ENCODE measurements at places on chromosomes 4 and X. TPM values are rescaled to one million over a fixed set of nuclear protein-coding genes. Genes with fewer than 3 reads are reported as not detected.

GRCh38 chr4:23747281-23747735 is 142.5 kb downstream of the PPARGC1A start:
- DNase-seq, result no peak
- no peaks in the 10 kb centered on the region for H3K4me1 ChIP-seq
- no peak overlapping the region for H3K27ac ChIP-seq

IL13RA1 gene
- 14.4 TPM for total RNA-seq

CD99 gene
- 527 TPM for total RNA-seq

AMOT gene
- 3.8 TPM for total RNA-seq

GRCh38 chr4:148330724-148331123 is 111.5 kb downstream of the NR3C2 start:
- H3K36me3 ChIP-seq, result no peaks in the 10 kb centered on the region
- no peaks in the 10 kb centered on the region for H3K4me1 ChIP-seq

GRCh38 chr4:124322234-124323065 is 390.1 kb downstream of the ANKRD50 start:
- H3K4me1 ChIP-seq, result no peaks in the 10 kb centered on the region
- no peaks in the 10 kb centered on the region for H3K27me3 ChIP-seq
- H3K36me3 ChIP-seq, result no peaks in the 10 kb centered on the region
- H3K27ac ChIP-seq, result no peak overlapping the region

- H3K36me3 ChIP-seq, result no peaks in the 10 kb centered on the region
- H3K27me3 ChIP-seq, result no peaks in the 10 kb centered on the region
- no peak for DNase-seq
Observed at GRCh38 chr4:59818656-59819055, 1381.5 kb upstream of the ADGRL3 start.

SLC34A2 gene
- total RNA-seq, result 4.9 TPM

DNA sequence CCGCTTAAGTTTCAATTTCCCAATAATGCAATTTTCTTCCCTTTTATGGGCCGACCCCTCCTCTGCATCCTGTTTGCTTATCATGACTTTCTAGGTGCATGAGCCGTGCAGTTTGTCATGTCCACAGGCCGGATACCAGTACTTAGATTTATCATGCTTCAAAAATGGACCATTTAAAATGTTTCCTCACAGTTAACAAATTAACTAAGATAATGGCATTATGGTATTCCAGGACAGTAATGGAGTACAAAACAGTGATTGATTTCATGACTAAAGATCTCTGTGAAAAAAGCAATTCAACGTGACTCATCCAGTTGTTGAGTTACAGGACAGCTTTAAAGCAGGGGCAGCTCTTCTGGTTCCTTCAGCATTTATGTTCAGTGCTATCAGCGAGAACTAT is 23.0 kb downstream of the SNX25 start:
- no peak for DNase-seq
- no peaks in the 10 kb centered on the region for H3K36me3 ChIP-seq
- no peaks in the 10 kb centered on the region for H3K4me1 ChIP-seq
- H3K27me3 ChIP-seq, result no peaks in the 10 kb centered on the region

DNA sequence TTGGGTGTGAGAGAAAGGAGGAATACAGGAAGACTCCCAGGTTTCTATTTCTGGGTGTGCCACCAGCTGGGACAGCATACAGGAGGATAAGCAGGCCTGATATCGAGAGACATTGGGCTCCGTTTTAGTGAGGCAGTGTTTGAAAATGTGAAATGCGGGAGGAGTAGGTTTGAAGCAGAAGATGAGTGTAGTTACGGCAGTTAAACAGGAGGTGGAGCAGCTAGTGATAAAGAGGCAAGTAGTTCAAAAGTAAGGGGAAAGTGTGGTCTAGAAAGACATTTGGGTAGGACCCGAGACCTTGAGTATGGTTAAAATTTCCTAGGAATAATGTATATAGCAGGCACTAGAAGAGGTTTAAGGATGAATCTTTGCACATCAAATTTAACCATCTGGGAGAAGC is 42.4 kb downstream of the DCUN1D4 start:
- H3K4me1 ChIP-seq, result no peaks in the 10 kb centered on the region
- H3K27me3 ChIP-seq, result no peaks in the 10 kb centered on the region
- no peak for DNase-seq
- H3K4me3 ChIP-seq, result no peak overlapping the region

- no peak for DNase-seq
- H3K27me3 ChIP-seq, result no peaks in the 10 kb centered on the region
- H3K4me3 ChIP-seq, result no peak overlapping the region
- no peak overlapping the region for H3K27ac ChIP-seq
- H3K4me1 ChIP-seq, result no peaks in the 10 kb centered on the region
Observed at GRCh38 chr4:124481123-124481522, 231.4 kb downstream of the ANKRD50 start.

DNA sequence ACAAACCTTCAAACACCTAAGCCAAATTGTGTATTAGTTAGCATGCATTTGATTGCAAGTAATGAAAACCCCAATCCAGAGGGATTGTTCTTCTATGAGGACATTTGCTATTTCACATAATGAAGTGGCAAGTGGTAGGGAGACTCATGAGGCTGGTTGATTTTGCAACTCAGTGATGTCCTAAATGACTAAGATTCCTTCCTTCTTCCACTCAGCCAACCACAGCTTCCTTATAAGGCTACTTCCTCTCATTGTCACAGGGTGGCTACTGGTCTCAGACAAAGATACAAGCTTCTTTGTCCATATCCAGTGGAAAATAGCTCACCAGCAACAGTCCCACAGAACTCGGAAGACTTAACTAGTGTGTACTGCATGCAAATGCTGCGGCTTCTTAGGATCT is 5.3 kb upstream of the OTC start:
- no peak overlapping the region for H3K4me3 ChIP-seq
- no peaks in the 10 kb centered on the region for H3K27me3 ChIP-seq
- DNase-seq, result no peak
- H3K36me3 ChIP-seq, result no peaks in the 10 kb centered on the region
- H3K27ac ChIP-seq, result no peak overlapping the region

- no peaks in the 10 kb centered on the region for H3K4me1 ChIP-seq
- no peak overlapping the region for H3K4me3 ChIP-seq
- no peaks in the 10 kb centered on the region for H3K36me3 ChIP-seq
- no peaks in the 10 kb centered on the region for H3K27me3 ChIP-seq
- no peak overlapping the region for H3K27ac ChIP-seq
- DNase-seq, result no peak
Observed at GRCh38 chr4:38290366-38290765, 330.2 kb downstream of the PTTG2 start.

- no peak for DNase-seq
- no peaks in the 10 kb centered on the region for H3K27me3 ChIP-seq
- H3K4me1 ChIP-seq, result no peaks in the 10 kb centered on the region
- no peaks in the 10 kb centered on the region for H3K36me3 ChIP-seq
Observed at GRCh38 chr4:20367446-20367845, 115.7 kb downstream of the SLIT2 start.

ETDB gene
- not detected for total RNA-seq

ERVMER34-1 gene
- total RNA-seq, result 0.05 TPM

- peaks cover 2% of the 10 kb centered on the region for H3K4me1 ChIP-seq
- H3K27ac ChIP-seq, result no peak overlapping the region
- peaks cover 40% of the 10 kb centered on the region for H3K36me3 ChIP-seq
- H3K27me3 ChIP-seq, result no peaks in the 10 kb centered on the region
- H3K4me3 ChIP-seq, result no peak overlapping the region
- no peak for DNase-seq
Observed at GRCh38 chr4:4470208-4470607, 71.6 kb downstream of the STX18 start.

DNA sequence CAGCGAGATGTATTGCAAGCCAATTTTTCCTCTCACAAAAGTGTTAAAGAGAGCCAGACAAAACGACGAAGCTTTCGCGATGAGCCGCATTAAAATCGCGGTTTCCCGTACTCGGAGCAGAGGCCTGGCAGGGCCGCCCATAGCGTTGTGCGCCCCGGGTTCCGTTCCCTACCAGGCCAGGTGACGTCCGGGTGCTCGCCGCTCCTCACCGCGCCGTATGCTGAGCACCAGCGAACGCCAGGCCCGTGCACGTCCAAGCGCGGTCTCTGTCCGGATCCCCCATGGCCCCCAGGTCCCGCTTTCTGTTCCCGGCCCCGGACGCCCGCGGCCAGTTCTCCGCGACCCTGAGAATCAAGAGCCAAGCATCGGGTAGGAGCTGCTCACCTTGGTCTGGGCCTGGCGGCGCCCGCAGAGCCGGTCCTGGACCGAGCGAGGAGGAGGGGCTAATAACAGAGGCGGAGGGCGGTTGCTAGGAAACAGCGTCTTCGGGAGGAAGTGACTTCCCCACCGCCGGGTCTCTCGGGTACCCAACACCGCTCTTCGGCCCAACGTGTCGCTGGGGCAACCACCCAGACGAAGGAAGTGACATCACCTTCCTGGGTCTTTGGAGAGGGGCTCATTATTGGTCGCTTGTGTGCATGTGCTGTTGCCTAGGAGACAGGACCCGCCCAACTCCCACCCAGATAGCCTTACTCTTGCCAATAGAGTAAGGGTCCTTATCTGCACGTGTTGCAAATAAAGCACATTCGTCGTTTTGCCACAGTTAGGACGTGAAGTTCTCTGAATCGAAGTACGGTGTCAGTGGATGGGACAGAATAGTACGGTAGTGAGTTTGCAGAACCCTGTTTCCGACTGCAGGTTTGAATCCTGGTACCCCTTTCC is at the start of gene MAP9:
MAP9 (minus strand) TSS at position 579 of the 882 bp plus-strand sequence. CDS start 1,115 bp downstream, outside the sequence.
- no peaks in the 10 kb centered on the region for H3K36me3 ChIP-seq
- H3K4me1 ChIP-seq, result peaks cover 4% of the 10 kb centered on the region

NPNT gene
- 22.2 TPM for total RNA-seq

- H3K4me1 ChIP-seq, result no peaks in the 10 kb centered on the region
- no peak for DNase-seq
- H3K27ac ChIP-seq, result no peak overlapping the region
- H3K4me3 ChIP-seq, result no peak overlapping the region
Observed at GRCh38 chrX:3244955-3245354, 101.5 kb downstream of the MXRA5 start.

BANK1 gene
- 1.7 TPM for total RNA-seq

SHROOM4 gene
- 0.94 TPM for total RNA-seq

GRCh38 chr4:4428966-4429875 is 42.3 kb downstream of the NSG1 start:
- peaks cover 32% of the 10 kb centered on the region for H3K36me3 ChIP-seq
- H3K27ac ChIP-seq, result no peak overlapping the region
- no peaks in the 10 kb centered on the region for H3K4me1 ChIP-seq
- DNase-seq, result no peak

STS gene
- total RNA-seq, result 5.8 TPM

DNA sequence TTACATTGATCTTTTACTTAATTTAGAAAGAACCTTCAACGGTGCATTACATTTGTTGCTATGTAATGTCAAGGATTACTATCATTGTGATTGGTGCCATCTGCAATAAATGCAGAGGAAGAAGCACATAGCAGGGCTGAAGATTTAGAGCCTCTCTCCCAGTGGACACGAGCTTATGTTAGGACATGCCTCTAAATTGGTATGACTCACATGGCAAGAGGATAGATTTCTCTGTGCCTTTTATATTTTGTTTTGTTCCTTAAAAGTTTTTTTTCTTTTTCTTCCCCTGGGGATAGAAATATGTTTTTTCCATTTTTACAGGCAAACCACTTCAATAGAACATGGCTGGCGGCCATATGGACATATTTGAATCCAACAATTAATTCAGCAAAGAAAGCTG is 205.0 kb upstream of the HAND2 start:
- H3K36me3 ChIP-seq, result no peaks in the 10 kb centered on the region
- DNase-seq, result no peak
- no peaks in the 10 kb centered on the region for H3K4me1 ChIP-seq

GRCh38 chrX:65532016-65532415 is 2.6 kb downstream of the LAS1L start:
- H3K27ac ChIP-seq, result no peak overlapping the region
- peaks cover 12% of the 10 kb centered on the region for H3K4me1 ChIP-seq
- H3K4me3 ChIP-seq, result no peak overlapping the region
- DNase-seq, result no peak

GRCh38 chr4:39626261-39626660 is 12.4 kb downstream of the SMIM14 start:
- no peak for DNase-seq
- H3K4me1 ChIP-seq, result no peaks in the 10 kb centered on the region
- no peak overlapping the region for H3K27ac ChIP-seq

DNA sequence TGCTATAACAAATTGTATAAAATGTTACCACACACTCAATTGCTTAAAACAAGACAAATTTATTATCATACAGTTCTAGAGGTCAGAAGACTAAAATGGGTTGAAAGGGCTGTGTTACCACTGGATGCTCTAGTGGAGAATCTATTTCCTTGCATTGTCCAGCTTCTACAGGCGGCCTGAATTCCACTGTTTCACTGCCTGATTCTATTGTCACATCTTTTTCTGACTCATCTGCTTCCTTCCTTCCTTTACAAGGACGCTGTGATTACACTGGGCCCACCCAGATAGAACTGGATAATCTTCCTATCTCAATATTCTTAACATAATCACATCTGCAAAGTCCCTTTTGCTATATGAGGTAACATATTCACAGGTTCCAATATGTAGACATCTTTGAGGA is 19.4 kb upstream of the ARMCX1 start:
- no peak overlapping the region for H3K27ac ChIP-seq
- H3K4me1 ChIP-seq, result no peaks in the 10 kb centered on the region
- H3K4me3 ChIP-seq, result no peak overlapping the region
- H3K27me3 ChIP-seq, result no peaks in the 10 kb centered on the region
- DNase-seq, result no peak
- no peaks in the 10 kb centered on the region for H3K36me3 ChIP-seq

- no peaks in the 10 kb centered on the region for H3K36me3 ChIP-seq
- DNase-seq, result no peak
- H3K27me3 ChIP-seq, result no peaks in the 10 kb centered on the region
- H3K27ac ChIP-seq, result no peak overlapping the region
Observed at GRCh38 chrX:95885074-95885473, 799.6 kb upstream of the DIAPH2 start.

PCYT1B gene
- 0.38 TPM for total RNA-seq

GRCh38 chr4:36761607-36762006 is 480.2 kb downstream of the DTHD1 start:
- H3K27ac ChIP-seq, result no peak overlapping the region
- no peaks in the 10 kb centered on the region for H3K27me3 ChIP-seq
- H3K4me1 ChIP-seq, result no peaks in the 10 kb centered on the region
- H3K36me3 ChIP-seq, result no peaks in the 10 kb centered on the region
- no peak for DNase-seq
- no peak overlapping the region for H3K4me3 ChIP-seq

DNA sequence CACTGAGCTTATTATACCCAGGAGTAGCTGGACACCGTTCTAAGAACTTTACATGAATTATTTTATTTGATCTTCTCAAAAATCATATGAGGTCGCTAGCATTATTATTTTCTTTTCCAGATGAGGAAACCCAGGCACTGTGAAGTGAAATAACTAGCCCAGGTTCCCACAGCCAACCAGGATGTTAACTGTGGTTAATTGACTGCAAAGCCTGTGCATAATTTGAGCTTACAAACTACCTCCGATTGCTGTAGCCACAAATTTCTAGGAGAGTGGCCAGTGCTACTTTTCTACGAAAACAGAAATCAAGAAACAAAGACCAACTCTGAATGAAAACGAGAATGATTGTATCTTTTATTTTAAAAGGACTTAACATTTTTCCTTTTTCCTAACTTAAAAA is 27.2 kb downstream of the SPRY1 start:
- no peak for DNase-seq
- no peaks in the 10 kb centered on the region for H3K27me3 ChIP-seq
- no peak overlapping the region for H3K4me3 ChIP-seq
- H3K27ac ChIP-seq, result no peak overlapping the region

IL21 gene
- total RNA-seq, result 0.19 TPM

CHRDL1 gene
- 3.3 TPM for total RNA-seq

- H3K4me1 ChIP-seq, result no peaks in the 10 kb centered on the region
- H3K27ac ChIP-seq, result no peak overlapping the region
- H3K36me3 ChIP-seq, result no peaks in the 10 kb centered on the region
- no peaks in the 10 kb centered on the region for H3K27me3 ChIP-seq
- no peak for DNase-seq
Observed at GRCh38 chr4:120855307-120856001, 67.1 kb downstream of the PRDM5 start.
